ENCODE measurements at places on chromosomes 2 and 18.

GRCh38 chr2:177573120-177573519 lies 180.5 kb downstream of the AGPS start:
- DNase-seq: no peak

DNA sequence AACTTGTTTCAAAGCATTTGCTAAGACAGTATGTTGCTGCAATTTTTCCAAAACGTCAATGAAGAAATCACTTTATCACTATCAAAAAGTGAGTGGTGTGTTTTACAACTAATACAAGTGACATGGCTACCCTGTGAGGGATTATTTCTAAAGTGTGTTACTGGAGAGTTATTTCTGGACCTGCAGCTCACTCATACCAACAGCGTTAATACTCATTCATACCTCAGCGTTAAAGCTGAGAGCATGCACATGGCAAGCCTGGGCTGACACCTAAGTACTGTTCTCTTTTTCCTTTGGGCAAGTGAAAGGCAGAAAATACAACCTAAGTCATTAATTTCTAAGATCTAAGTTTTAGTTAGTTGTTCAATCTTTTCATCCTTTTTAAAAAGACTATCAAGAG lies 13.0 kb upstream of the MRPL19 start:
- no peak for DNase-seq

- DNase-seq: no peak
Measured at GRCh38 chr2:186984481-186984880, 135.5 kb upstream of the ZSWIM2 start.

DNA sequence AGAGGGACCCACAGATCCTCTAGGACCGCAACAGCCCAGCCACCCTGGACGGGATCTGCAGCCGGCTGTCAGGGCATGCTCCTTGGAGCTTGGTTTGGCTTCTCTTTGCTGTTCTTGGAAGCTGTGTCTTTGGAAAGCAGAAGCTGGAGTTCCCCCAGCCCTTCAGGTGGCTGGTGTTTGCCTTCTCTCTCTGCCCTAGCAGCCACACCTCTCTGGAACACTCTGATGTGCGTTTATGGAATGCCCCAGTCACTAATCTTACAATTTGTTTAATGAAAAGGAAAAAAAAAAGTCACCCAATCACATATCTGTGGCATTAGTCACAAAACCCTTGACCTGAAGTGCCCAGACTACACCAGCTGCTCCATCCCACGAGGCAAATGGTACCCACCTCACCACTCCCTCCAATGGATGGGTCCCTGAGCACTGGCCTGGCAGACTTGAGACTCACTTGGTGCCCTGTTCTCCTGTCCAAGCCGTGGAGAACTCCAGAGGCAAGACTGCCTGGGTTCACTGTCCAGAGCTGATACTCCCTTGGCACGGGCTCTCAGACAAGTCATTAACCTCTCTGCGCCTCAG lies 70.2 kb upstream of the DAPL1 start:
- DNase-seq: no peak

- DNase-seq: peak; percentile 2
Measured at GRCh38 chr2:112010751-112011150, 44.3 kb upstream of the TMEM87B start.

DNA sequence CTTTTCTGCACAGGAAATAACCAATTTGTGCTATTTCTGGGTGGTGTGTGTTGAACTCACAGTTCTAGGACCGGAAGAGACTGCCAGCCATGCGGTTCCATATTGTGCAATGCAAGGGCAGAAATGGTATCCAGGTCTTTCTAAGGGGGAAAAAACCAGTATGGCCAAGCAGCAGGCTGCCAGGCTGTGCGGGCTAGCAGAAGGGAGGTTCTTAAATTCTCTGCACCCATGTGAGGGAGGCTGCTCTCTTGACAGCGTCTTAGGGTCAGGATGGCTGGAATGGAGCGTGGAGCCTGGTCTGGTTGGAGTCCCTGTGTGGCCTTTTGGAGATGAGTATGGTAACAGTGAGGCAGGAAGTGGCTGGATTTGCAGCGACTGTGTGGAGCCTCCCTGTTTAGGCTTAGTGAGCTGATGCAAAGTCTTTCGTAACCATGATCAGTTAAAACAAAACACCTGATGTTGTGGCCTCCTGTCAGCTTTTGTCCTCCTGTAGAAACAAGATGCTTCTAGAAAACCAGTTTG lies 52.6 kb downstream of the NCK2 start:
- peak; percentile 37 for DNase-seq

DNA sequence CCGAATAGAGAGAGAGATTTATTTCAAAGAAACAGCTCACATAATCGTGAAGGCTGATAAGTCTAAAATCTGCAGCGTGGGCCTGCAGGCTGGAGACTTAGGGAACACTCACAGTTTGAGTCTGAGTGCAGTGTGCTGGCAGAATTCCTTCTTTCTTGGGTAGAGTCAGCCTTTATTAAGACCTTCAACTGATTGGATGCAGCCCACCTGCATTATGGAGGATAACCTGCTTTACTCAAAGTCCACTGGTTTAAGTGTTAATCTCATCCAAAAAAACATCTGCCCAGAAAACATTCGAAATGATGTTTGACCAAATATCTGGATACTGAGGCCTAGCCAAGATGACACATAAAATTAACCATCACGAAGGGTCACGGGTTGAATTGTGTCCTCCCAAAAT lies 16.3 kb downstream of the PROC start:
- DNase-seq: no peak

DNA sequence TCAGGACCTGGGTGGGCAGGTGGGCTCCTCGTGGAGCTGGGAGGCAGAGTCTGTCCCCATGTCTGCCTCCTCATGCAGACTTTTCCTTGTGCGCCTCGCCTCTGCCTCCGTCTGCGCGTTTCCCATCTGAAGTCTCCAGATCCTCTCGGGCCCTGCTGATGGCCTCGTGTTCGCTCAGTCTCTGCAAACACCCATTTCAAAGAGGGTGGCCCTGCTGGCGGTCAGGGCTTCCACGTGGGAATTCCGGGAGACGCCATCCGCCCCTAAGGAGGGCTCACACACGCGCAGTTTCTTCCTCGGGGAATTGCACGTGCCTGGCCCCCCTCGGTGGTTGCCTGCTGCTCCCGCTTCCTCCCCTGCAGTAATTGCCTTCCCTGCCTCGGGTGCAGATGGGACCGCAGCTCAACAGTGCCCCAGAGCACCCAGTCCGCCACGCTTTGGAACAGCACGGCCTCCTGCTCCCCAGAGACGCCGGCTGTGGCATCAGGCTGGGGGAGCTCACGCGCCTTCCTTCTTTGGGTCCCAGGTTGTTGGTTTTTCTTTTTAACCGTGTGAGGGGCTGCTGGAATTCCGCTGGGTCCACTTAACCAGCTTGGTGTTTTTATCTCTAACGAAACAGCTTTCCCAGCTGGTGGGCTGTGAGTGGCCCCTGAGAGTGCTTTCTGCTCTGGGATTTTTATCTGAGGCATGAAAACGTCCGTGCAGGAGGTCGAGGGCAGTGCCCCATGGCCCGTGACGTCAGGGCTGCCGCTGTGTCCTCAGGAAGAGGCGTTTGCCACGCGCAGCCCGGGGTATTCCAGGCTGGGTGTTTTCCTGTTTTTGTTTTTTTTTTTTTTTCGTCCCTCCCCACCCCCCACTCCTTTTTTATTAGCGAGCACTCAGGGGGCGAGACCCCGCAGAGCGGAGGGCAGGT lies 16.1 kb downstream of the NFATC1 start:
- no peak for DNase-seq

DNA sequence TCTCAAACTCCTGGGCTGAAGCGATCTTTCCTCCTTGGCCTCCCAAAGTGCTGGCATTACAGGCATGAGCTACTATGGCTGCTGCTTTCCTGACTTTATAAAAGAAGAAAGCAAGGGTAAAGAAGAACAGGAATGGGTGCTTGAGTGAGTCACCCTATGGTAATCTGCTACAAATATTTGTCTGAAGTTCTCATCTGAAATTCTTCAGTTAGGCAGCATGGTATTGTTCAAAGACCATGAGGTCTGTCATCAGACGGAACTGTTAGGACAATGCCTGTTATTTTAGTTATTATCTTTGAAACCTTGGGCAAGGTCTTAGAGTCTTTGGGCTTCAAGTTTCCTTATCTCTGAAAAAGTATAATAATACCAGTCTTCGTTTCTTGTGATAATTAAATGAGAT lies 695.8 kb downstream of the RNF144A start:
- DNase-seq: no peak

DNA sequence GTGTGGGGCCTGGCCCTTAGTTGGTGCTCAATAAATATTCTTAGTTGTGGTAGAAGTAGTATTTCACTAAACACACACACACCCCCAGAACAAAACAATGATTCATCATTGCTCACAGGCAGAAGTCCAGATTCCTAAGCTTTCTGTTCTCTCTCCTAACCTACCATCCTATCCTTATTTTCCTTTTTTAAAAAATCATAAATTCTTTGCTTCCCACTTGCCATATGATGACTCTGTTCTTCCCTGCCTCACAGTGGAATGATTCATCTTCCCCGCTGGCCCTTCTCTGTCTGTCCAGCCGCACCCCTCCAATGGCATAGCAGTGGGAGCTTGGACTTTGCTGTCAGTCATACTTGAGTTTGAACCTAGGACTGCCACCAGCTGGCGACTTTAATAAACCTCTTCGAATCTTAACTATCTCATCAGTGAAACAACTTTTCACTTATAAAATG lies 5.2 kb downstream of the EML6 start:
- no peak for DNase-seq

DNA sequence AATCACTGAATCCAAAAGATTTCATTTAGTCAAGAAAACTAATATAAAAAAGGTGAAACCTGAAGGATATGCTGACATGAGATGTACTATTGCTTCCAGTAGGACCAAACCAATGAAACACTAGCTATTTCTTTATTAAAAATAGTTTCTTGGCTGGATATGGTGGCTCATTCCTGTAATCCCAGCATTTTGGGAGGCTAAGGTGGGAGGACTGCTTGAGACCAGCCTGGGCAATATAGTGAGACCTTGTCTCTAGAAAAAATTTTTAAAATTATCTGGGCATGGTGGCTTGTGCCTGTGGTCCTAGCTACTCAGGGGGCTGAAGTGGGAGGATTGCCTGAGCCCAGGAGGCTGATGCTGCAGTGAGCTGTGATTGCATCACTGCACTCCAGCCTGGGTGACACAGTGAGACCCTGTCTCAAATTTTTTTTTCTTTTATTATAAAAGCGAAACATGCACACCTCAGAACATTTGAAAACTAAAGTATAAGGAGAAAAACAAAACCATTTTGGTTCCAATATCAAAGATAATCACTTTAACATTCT lies 266.2 kb downstream of the TGIF1 start:
- DNase-seq: no peak

DNA sequence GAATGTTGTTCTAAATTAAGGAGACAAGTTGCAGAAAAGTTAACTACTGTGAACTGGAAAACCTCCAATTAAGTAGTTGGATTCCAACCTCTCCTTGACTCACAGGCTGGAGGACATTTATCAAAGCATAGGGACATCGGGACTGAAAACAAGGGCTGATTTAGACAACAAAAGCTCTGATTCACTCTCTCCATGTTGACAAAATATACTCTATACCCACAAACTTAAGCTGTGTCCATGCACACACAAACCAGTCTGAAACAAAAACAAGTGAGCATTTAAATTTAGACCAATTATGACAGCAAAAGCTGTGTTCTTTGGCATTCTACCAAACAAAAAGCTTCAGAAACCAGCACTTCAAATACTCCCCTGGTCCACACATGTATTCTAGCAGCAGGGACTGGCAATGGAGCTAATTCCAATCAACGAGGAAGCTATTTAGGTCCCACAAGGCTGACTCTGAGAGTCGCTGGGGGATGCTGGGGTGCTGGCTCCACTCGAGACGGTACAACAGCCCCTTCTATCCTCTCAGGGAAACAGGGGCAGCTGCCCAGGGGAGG lies 71.4 kb downstream of the NXPH2 start:
- DNase-seq: no peak

- no peak for DNase-seq
Measured at GRCh38 chr18:69674966-69675365, 272.7 kb downstream of the CD226 start.

DNA sequence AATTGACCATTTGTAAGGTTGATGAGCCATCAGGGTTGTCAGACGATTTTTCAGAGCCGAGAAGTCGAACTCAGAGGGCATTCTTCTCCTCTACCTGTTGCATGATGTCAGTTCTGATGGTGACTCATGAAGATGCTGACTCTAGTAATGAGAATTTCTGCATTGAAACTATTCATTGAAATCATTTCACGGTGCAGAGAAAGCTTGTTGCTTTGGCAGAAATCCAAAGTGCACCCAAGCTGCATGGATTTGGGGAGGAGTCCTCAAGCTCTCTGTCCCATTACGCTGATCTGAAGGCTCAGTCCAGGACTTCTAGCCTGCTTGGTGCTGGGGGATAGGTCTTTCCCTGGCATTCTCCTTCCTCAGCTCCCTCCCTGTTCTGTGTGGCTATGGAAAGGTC lies 125.7 kb upstream of the PXDN start:
- no peak for DNase-seq

- no peak for DNase-seq
Measured at GRCh38 chr2:58098254-58099095, 51.9 kb downstream of the VRK2 start.

GRCh38 chr2:214201892-214202291 lies 209.0 kb upstream of the VWC2L start:
- DNase-seq: no peak

- no peak for DNase-seq
Measured at GRCh38 chr2:19357402-19358241, 801 bp downstream of the OSR1 start.

- no peak for DNase-seq
Measured at GRCh38 chr2:147696426-147696825, 148.4 kb upstream of the ACVR2A start.

DNA sequence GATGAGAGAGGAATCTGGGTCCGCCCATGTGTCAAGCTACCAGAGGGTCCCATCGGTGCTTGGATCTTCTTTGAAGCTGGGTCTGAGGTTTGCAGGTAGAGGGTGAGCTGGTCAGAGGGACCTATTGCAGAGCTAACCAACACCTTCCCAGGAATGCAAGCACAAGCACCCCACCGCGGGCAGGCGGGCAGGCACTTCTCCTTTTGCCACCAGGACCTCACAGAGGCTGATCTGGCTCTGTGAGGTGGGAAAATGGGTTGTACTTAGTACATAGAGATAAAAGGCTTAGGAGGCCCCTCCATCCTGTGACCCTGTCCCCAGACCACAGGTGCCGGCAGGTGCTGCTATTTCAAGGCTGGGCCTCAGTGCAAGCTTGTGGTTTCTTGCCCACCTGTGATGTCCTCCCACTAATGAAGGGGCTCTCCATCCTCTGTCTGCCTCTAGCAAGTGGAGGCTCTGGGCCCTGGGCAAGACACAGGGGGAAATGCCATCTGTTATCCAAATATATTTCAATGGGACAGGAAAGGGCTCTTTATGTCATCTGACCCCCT lies 31.4 kb upstream of the IL37 start:
- DNase-seq: no peak

GRCh38 chr2:65273344-65273743 lies 45.7 kb downstream of the ACTR2 start:
- DNase-seq: no peak

Measured in hematopoietic multipotent progenitor cell treated with erythropoietin and hydrocortisone succinate and interleukin-3 and kit ligand, for 8 days (in vitro differentiated cells).